ENCODE measurements at places on chromosomes 12 and 14. TPM values are rescaled to one million over a fixed set of nuclear protein-coding genes. Genes with fewer than 3 reads are reported as not detected.

Gene IL22
- not detected for total RNA-seq

Gene MYF6
- total RNA-seq, result not detected

Gene EXOC3L4
- not detected for total RNA-seq

Gene TOMM20L
- not detected for total RNA-seq

Gene FAM186B
- total RNA-seq, result 0.33 TPM

Gene CDC42BPB
- total RNA-seq, result 85.7 TPM
